ENCODE measurements at places on chromosomes 6 and 20.
A peak's percentile ranks its signal among the peaks of the same experiment; 100 is the strongest.

DNA sequence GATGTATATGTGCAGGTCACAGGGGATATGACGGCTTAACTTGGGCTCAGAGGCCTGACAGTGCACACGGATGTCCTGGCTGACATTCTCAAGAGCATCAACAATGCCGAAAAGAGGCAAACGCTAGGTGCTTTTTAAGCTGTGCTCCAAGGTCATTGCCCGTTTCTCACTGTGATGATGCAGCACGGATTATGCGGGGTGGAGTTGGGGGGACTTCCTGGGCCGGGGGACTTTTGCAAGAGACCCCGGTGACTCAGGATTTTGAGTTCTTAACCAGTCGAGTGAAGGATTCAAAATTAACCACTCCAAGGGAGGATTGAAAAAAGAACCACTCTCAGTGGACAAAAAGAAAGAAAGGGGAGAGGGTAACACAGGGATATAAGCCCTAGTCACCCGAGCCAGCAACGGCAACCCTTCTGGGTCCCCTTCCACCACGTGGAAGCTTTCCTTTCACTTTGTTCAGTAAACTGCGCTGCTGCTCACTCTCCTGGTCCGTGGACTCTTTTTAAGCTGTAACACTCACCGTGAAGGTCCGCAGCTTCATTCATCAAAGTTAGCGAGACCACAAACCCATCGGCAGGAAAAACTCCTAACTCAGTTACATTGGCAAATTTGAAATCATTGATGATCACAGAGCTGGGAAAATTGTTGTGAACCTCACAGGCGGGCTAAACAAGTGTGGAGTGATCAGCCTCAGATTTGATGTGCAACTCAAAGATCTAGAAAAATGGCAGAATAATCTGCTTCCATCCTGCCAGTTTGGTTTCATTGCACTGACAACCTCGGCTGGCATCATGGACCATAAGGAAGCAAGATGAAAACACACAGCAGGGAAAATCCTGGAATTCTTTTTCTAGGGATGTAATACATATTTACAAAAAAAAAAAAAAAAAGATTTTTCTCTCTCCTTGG is 199.3 kb downstream of the ARID1B start:
- no peak for DNase-seq

GRCh38 chr20:62590309-62591121 is 51.8 kb upstream of the SLCO4A1 start:
- no peak for DNase-seq

DNA sequence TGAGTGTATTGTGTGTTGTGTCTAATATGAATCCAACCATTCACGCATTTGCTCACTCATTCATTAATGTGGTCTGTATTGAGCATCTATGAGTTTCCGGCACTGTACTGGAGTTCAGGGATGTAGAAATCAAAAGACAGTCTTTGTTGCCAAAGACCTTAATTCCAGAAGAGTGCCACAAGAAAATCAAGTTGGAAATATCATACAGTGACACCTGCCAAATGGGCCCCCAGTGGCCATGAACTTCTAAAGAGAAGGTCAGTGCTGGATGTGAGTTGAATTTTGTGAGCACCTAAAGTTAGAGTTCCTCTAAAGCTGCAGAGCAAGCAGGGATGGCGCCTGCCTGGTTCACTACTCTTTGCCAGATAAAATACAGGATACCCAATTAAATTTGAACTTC is 175.9 kb downstream of the DOK5 start:
- no peak for DNase-seq

- peak; percentile 91 for DNase-seq
Observed at GRCh38 chr6:138572167-138572875, 73.0 kb upstream of the NHSL1 start.

DNA sequence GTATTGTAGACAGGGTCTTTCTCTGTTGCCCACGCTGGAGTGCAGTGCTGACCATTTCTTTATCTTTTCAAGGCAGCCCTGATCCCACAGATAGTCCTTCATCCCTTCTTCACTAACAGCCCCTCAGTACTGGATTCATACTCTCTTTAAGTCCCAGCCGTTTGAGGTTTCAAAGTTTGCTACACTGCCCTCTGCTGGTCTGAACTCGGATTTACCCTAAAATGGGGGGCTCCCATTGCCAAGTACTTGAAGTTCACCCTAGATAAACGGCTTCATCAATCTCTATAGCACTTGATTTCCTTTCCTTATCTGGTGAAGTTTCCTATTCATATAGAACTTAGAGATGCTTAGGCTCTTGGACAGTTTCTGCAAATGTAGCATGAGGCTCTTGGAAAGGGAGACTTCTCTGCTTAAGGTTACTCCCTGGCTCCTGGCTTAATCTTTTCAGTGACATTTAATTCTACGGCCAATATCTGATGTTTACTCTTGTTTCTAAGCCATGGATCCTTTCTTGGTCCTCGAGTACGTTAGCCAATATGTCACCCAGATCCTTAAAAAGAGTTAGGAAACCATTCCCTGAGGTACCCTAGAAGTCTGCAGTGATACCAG is 21.4 kb upstream of the PREP start:
- no peak for DNase-seq

- no peak for DNase-seq
Observed at GRCh38 chr6:152176268-152176667, 368.8 kb downstream of the ESR1 start.

DNA sequence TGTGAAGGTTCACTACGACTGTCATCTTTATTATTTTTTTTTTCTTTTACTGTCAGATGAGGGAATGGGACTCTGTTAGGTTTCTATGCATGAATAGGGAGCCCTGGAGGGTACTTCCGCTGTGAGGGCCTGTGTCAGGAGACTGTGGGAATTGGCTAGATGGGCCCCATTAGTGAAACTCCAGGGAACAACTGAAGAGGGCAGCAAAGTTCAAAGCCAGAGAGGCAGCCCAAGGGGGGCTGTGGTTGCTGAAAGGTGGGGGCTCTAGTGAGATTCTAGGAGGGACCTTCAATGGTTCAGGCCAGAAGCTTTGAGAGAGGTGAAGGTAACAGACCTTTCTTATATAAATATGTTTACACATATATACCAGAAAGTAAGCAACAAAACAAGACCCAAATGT is 13.2 kb upstream of the EPB41L1 start:
- no peak for DNase-seq

DNA sequence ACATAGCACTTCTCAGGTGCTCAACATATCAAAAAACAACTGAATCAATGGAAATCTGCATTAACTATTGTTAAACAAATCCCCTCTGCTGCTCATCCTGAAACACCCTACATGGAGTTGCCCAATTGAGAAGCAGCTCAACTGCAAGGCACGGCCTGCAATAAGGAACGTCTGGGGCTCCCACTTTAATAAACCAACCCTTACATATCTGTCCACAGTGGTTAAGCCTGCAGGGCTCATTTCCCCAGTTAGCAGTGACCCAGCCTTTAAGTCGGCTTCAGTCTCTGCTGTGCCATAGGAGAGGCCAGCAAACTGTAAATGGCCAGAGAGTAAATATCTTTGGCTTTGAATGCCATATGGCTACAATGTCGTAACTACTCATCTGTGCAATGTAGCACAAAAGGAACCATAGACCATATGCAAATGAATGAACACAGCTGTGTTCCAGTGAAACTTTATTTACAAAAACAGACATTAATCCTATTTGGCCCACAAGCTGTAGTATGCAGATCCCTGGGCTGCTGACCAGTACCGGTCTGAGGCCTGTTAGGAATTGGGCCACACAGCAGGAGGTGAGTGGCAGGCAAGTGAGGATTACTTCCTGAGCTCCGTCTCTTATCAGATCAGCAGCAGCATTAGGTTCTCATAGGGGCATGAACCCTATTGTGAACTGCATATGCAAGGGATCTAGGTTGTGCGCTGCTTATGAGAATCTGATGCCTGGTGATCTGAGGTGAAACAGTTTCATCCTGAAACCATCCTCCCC is 522.7 kb upstream of the CDH4 start:
- DNase-seq: no peak

- no peak for DNase-seq
Observed at GRCh38 chr6:13848522-13849150, 34.3 kb upstream of the MCUR1 start.

DNA sequence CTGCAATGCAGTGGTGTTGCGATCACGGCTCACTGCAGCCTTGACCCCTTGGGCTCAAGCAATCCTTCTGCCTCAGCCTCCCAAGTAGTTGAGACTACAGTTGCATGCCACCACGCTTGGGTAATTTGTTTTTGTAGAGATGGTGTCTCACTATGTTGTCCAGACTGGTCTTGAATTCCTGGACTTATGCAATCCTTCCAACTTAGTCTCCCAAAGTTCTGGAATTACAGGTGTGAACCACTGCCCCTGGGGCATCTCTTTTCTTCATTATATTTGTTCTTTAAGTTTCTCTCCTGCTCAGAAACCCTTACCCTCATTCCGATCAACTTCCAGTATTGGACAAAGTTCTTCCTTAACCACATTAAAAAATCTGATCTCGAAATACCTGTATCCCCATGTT is 44.7 kb upstream of the DEK start:
- no peak for DNase-seq
